ENCODE measurements at places on chromosomes 16 and 17.

DNA sequence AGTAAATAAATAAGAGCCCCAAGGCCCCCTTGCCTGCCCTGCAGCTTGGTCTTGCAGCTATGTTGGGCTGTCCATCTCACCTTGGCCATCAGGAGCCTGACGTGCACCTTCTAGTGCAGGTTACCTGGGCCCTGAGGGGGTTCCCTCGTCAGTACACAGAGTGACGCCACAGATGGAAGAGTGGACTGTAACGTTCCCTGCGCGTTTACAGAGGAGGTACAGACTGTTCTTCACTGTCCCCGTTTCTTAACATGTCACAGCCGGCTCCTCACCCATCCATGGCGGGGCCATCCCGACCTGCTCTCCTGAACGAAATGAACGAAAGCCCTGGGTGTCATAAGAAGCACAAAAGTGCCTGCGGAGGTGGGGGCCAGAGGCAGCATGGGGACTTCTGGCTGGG lies 15.9 kb upstream of the FASN start:
- DNase-seq = no peak

DNA sequence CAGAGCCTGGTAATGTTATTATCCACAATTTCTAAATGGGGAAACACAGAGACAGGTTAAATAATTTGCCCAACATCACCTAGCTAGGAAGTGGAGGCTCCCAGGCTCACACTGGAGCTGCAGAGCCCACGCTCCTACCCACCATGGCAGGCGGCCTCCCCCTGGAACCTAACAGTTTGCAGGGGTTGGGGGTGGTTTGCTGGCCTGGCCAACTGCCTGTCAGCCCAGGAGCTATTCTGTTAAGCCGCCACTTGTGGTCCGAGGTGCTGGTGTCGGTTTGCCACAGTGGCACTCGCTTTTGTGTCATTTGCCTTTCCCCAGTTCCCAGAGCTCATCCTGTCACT lies 3.6 kb downstream of the PRCD start:
- DNase-seq = no peak

- peak; percentile 78 for DNase-seq
Observed at GRCh38 chr16:66549284-66550131, at the start of gene TK2. Gene TK2 (minus strand): TSS chr16:66550122. CDS start chr16:66550061, 61 bp downstream.

DNA sequence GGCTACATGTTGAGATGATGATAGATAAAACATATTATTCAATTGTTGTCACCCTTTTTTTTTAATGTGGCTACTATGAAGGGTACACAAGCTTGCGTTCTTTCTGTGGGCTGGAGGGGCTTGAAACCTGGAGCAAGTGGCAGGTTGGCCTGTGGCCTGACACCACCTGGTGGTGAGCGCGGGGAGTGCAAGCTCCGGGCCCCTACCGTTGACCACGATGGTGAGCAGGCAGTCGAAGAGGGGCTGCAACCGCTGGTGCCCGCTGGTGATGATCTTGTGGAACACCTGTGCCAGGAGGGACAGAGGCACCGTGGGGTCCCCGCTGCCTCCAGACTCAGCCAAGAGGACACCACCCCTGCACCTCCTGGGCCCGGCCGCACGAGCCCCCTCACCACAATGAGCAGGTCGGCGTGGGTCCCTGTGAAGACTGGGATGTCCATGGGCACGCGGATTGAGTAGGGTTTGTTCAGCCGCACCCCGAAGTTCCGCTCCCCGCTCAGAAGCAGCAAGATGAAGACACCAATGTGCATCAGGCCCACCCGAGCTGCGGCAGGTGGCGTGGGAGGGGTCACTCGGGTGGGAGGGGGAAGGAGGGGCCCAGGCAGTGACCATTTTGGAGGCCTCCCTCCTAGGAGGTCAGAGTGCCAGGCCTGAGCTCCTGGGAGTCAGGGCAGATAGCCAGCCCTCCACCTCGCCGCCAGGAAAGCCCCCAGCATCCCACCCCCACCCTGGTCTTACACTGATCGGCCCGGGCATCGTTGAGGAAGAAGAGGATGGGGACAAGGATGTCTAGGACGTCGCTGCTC lies 14.4 kb downstream of the HID1 start:
- DNase-seq = peak; percentile 54

GRCh38 chr16:85511938-85512807 lies 100.9 kb upstream of the GSE1 start:
- no peak for DNase-seq

GRCh38 chr16:75111961-75112733 lies 4.4 kb downstream of the LDHD start:
- no peak for DNase-seq

DNA sequence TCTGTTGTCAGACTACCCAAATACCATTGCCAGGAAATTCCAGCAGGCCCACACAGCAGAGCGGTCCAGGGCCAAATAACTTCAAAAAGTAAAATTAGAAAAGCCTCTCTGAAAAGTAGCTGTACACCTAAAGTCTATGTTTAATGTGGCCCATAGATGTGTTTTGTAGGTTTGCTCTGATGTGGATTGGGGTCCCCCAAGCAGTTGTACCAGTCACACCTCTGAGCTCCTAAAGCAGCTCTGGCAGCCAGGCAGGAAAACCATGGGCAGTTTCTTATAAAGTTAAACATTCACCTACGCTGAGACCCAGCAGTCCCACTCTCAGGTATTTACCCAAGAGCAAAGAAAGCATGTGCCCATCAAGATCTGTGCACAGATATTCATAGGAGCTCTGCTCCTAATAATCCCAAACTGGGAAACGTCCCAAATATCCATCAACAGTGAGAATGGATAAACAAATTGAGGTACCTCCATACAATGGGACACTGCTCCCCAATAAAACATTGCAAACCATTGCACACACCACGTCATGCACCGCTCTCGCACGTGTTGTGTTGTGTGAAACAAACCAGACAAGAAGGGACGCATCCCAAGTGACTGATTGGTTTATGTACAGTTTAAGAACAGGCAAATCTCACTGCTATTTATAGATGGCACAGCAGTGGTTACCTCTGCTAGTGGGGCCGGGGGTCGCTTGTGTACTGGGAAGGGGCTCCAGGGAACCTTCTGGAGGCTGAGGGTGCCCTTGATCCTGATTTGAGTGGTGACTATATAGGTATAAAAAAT lies 15.8 kb upstream of the PRM1 start:
- no peak for DNase-seq

GRCh38 chr17:40361063-40361924 lies 3.2 kb downstream of the GJD3 start:
- DNase-seq = no peak

DNA sequence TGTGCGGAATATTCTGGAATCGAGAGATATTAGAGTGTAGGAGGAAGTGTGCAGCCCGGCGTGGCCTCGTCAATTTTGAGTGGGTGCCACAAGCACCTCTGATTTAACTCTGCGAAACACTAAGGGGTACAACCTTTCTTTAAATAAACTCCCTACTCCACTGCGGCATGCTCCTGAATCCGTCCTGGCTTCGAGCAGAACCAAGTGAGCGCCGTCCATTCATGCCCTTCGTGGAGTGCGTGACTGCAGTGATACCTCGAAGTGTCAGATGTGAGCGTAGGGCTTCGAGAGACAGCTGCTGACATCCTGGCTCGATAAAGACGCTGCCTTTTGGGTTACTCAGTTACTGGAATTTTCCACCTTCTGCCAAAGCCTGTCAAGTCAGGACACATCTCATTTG lies 128.8 kb downstream of the FOXL1 start:
- no peak for DNase-seq

DNA sequence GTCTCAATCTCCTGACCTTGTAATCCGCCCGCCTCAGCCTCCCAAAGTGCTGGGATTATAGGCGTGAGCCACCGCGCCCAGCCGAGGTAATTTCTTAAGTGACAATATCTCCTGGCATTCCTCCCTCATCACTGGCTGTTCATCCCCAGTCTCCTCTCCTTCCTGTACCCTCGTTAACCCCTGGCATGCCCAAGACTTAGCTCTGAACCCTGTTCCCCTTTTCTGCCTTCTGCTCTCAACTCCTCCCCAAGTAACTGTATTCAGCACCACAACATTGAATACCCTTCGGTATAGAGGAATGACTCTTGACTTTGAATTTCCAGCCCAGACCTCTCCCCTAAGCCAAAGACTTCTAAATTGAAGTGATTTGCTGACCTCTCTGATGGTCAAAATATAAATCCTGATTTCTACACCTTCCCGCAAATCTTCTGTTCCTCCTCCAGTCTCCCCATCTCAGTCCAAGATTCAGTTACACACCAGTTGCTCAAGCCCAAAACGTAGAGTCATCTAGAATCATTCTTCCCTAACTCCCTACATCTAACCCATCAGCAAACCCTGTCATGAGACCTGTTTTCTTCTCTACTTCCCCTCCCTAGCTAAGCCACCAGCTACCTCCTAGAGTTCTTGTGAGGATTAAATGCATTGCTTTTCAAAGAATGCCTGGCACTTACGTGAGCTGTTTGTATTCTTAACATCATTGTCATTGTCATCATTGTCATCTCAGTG lies 14.8 kb downstream of the PMP22 start:
- no peak for DNase-seq

GRCh38 chr16:10123141-10123540 lies 59.1 kb downstream of the GRIN2A start:
- peak; percentile 69 for DNase-seq

GRCh38 chr16:85259115-85259831 lies 147.0 kb upstream of the CIBAR2 start:
- no peak for DNase-seq

DNA sequence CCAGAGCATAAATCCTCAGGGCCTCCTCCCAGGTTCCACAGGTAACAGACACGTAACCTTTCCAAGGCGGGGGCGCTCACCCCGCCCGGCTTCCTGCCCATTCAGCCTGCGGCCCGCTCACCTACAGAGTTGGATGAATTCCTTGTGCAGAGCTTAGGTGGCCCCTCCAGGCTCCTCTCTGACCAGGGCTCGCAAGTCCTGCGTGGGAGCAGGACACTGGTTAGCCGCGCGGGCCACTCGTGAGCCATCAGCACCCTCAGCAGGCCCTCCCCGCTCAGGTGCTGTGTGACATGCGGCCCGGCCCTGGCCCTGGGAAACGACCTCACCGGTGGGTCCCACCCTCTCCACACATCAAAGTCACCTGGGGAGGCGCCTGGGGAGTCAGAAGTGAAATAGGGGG lies 528 bp downstream of the TERB1 start:
- DNase-seq = no peak

DNA sequence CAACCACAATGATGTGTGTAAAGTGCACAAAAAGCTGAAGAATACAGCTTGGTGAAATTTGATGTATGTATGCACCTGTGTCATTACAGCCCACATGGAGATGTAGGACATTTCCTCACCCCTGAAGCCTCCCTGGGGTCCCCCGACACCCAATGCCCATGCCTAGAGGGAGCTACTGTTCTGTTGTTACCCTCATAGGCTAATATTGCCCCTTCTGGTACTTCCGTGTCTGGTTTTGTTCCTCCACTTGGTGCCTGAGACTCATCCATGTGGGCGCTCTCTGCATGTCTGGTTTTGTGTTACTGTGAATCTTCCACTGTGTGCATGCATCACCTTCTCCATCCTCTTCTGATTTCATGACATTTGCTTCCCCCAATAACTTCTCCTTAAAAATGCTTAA lies 18.6 kb downstream of the TNFRSF13B start:
- no peak for DNase-seq

DNA sequence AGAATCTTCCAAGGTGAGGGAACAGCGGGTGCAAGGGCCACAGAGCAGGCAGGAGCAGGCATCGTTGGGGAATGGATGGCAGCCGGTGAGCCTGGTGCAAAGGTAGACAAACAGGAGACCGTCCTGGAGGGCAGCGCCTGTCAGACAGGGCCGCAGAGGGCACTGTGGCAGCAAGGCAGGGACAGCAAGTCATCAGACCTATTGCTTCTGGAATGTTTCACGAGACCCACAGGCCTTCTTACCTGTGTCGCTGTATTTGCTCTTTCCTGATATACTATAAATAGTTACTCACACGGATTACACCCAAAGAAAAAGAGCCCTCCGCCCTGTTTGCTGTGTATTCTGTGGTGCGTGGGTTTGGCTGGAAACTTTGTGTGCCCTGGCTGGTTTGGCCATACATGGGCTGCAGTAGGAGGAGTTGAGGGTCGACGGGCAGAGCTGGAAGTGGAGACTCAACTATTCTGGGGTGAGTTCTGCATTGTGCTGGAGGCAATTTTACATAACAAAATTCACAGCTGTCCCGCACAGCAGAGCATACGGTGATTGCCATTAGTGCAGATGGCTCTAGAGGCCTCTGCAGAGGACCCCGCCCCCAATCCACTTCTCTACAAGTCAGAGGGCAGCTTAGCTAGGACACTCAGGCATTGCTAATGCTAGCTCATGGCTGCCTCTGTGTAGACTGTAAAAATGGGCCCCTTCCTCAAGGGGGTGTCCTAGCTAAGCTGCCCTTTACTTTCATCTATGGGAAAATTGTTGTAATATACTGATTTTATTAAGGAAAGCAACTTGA lies 18.6 kb upstream of the POLR3E start:
- no peak for DNase-seq

GRCh38 chr17:79784353-79785016 lies 6.5 kb downstream of the CBX2 start:
- no peak for DNase-seq

DNA sequence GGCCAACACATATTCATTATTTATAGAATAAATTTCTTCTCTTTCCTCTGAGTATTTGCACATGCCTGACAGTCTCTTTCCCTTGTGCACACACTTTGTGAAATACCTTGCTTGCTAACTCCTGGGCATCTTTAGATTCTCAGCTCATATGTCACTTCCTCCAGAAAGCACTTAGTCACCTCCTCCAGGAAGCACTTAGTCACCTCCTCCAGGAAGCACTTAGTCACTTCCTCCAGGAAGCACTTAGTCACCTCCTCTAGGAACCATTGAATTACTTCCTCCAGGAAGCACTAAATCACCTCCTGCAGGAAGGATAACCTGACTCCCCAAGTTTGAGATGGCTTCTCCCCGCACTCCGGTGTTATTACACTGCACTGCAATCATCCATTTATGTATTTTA lies 462.5 kb upstream of the EEF2KMT start:
- no peak for DNase-seq

- no peak for DNase-seq
Observed at GRCh38 chr17:8173871-8174322, 2.3 kb downstream of the TMEM107 start.

All from EH (cell line).